ENCODE measurements at places on chromosomes 11 and 22. TPM values are rescaled to one million over a fixed set of nuclear protein-coding genes. Genes with fewer than 3 reads are reported as not detected.

DNA sequence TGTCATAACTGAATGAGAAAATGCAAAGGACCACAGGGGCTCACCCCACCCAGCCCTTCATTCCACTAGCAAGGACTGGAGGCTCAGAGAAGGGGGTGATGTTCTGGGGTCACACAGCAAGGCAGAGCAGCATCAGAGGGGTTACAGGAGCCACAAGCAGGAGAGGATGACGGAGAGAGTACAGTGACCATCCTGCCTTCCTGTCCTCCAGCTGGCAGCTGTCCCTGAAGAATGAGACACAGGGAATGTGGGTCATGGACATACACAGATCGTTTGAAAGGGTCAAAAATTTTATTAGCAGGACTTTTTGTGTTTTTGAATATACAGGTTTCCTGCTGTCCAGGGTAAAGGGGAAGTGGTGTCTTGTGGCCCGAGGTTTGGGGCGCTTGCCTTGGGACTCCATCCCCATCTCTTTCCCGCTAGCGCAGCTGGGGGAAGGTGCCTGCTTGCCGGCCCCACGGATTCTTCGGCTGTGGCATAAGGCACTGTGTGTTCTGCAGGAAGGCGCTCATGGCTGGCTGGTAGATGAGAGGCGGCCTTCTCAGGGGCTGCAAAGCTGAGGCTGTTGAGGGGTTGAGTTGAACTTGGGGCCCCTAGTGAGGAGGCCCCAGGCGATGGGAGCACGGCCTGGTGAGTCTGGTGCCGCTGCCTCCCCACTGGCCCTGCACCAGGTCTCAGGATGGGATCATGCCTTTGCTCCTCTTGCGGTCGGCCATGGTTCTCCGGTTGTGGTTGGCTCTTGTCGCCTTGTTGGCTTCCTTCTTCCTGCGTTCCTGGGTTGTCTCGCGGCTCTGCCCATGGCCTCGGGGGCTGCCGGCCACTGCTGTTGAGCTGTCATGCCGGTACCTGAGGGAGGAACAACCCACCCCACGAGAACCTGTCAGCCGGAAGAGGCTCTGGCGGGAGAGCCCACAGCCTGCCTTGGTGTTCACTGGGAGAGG, 21.4 kb downstream of the UQCR10 start:
- DNase-seq = no peak

DNA sequence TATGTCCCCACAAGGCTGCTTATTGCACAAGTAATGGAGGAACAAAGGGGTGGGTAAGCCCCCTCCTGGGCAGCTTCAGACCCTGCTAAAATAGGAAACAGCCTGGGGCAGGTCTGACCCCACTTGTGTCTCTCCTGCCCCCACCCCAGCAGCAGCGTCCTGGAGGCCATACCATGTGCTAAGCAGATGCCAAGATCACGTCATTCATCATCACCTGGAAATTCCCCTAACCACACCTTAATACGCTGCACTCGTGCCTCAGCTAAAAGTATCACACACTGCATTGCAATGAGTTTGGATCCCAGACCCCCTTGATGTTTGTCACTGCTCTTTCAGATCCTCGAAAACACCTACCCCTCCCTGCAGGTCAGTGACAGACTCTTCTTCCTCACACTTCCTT, 27.8 kb upstream of the GGTLC2 start:
- peak; percentile 65 for DNase-seq

The ATXN10 gene
- total RNA-seq = 37.7 TPM

- DNase-seq = no peak
Observed at GRCh38 chr11:20250644-20251247, 90.5 kb upstream of the DBX1 start.

- DNase-seq = no peak
Observed at GRCh38 chr11:13290221-13290980, 12.8 kb downstream of the BMAL1 start.

DNA sequence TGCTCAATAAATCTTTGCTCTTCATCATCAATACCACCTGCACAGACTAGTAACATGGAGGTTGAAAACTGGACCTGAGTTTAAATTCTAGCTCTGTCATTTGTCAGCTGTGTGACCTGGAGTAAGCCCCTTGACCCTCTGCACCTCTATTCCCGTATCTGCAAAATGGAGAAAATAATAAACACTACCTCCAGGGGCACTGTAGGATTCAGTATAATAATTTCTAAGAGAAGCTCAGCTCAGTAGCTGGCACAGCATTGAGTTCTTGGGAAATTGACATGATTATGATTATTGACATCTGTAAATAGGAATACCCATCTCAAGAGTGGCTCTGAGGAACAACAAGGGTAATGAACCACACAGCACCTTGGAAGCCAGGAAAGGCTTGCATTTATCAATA, 78.4 kb downstream of the MN1 start:
- DNase-seq = no peak

- no peak for DNase-seq
Observed at GRCh38 chr11:76603202-76603601, 67.3 kb downstream of the LRRC32 start.

The EWSR1 gene
- 352 TPM for total RNA-seq

DNA sequence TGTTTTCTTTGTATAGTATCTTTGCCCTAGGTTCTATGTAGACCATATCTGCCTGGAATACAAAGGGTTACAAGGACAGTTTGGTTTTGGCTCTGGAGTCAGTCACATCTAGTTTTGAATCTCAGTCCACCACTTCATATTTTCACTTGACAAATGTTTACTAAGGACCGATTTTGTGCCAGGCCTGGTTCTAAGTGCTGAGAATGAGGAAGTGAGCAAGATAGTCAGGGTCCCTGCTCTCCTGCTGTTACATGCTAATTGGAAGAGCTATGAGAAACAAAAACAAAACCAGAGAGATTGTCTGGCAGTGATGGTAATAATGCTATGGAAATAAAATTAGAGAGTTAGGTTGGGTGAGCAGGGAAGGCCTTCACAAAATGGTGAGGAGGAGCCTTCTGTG, 66.1 kb upstream of the ARHGAP20 start:
- DNase-seq = no peak

- peak; percentile 13 for DNase-seq
Observed at GRCh38 chr11:134755535-134755934, 343.5 kb upstream of the B3GAT1 start.

DNA sequence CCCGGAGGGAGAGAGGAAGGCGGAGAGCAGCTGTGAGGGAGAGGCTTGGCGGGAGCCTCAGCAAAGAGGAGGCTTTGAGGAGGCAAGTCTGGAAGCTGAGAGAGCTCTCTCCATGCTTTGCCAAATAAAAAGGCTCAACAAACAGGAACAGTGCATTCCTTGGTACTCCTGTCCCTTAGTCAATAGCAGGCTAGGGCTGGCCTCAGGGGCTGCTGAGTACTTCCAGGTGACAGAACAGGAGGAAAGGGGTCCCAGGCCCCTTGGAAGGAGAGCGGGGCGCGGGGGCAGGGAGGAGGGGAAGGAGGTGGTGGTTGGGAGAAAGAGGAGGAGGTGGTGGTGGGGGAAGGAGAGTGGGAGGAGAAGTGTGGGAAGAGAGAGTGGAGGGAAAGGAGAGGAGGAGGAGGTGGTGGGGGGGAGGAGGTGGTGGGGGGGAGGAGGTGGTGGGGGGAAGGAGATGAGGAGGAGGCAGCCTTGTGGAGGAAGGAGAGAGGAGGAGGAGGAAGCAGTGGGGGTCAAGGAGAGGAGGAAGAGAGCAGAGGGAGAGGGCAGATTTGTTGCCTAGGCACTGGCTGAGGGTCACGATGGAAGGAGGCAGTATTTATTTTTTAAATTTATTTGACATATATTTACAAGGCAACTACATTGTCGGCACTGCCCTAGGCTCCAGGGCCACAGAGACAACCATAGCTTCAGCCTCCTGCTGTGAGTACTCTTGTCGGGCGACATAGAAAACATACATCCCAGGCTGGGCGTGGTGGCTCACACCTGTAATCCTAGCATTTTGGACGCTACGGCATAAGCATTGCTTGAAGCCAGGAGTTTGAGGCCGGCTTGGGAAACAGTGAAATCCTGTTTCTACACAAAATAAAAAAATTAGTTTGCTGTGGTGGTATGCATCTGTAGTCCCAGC, 74.2 kb upstream of the ZBED5 start:
- DNase-seq = no peak

The VWCE gene
- 1.4 TPM for total RNA-seq

- DNase-seq = no peak
Observed at GRCh38 chr11:8067567-8067928, 13.5 kb upstream of the TUB start.

The RGL4 gene
- total RNA-seq = 26.2 TPM

The KCNQ1OT1 gene
- 0.52 TPM for total RNA-seq

- no peak for DNase-seq
Observed at GRCh38 chr22:30121960-30122359, 41.7 kb downstream of the HORMAD2 start.
